ENCODE measurements at places on chromosomes 6 and 20.

GRCh38 chr20:60214901-60215815 is 256.9 kb downstream of the CDH26 start:
- DNase-seq = no peak

GRCh38 chr20:6719369-6719721 is 48.1 kb upstream of the BMP2 start:
- DNase-seq = no peak

DNA sequence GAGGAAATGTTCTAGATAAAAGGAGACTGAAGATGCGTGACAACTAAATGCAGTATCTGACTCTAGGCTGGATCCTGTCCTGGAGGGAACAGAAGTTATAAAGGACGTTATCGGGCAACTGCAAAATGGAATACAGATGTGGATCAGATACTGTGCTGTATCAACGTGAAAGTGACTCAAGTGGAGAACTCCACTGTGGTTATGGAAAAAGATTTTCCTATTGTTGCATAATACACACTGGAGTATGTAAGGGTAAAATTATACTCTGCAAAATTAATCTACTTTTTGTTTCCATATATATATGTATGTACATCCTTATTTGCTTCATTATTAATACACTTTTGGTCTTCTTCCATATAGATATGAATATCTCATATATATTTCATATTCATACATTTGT is 654.0 kb downstream of the QKI start:
- DNase-seq = no peak

DNA sequence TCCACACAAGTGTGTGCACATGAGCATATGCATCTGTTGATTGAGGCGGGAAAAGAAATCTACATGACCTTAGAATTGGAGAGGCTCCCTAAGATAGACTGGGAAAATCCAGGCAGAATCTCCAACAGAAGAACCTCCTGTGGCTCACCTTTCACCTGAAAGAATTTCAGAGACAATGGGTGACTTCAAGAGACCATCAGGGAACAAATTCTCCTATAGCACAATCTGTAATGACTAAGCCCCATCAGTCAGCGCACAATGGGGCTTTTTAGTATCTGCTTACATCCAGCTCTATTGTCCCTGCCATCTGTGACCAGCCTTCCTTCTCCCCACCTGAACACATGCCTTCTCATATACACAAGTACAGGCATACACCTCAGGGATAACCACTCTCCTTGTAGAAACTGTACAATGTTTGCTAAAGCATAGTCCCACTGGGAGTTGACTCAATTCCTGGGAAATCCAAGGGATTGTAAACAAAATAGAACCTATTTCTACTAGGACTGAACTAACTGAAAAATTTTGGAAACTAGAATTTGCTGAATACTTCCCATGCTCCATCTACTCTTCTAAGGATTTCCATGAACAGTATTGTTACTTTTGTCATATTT is 150.8 kb upstream of the STXBP5 start:
- DNase-seq = no peak

- DNase-seq = peak; percentile 87
Measured at GRCh38 chr6:36340618-36341454, 4.1 kb upstream of the BNIP5 start.

- DNase-seq = no peak
Measured at GRCh38 chr6:69820018-69820417, 23.2 kb upstream of the LMBRD1 start.

DNA sequence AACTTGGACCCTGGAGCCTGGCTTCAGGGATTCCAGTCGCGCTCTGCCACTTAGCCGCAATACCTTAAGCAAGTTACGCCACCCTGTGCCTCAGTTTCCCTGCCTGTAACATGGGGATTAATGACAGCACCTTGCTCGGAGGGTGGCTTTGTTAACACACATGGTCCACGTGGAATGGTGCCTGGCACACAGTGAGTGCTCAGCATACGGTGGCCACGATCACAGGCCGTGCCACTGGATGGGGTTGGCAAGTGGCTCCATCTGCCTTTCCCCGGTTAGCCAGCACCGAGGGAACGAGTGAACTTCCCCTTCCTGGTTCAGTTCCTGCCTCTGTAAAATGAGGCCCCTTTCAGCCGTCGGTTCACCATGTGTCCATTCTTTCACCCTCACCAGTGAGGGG is 17.2 kb downstream of the C6orf132 start:
- DNase-seq = no peak

DNA sequence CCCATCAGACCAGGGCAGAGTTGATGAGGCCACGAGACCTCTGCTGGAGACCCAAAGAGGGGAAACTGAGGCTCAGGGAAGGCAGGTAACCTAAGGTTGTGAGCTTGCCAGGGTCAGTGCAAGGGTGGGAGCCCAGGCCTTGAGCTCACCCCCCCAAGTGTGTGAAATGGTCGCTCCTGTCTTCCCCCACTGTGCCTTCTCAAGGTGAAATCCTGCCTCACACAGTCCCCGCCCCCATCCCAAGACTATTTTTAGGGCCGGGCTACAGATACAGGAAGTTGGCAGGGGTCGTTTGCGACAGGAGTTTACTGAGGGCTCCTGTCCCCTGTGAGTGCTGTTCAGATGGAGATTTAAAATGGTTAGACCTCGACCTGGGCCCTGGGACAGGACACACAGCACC is 18.7 kb upstream of the GATA5 start:
- DNase-seq = no peak

DNA sequence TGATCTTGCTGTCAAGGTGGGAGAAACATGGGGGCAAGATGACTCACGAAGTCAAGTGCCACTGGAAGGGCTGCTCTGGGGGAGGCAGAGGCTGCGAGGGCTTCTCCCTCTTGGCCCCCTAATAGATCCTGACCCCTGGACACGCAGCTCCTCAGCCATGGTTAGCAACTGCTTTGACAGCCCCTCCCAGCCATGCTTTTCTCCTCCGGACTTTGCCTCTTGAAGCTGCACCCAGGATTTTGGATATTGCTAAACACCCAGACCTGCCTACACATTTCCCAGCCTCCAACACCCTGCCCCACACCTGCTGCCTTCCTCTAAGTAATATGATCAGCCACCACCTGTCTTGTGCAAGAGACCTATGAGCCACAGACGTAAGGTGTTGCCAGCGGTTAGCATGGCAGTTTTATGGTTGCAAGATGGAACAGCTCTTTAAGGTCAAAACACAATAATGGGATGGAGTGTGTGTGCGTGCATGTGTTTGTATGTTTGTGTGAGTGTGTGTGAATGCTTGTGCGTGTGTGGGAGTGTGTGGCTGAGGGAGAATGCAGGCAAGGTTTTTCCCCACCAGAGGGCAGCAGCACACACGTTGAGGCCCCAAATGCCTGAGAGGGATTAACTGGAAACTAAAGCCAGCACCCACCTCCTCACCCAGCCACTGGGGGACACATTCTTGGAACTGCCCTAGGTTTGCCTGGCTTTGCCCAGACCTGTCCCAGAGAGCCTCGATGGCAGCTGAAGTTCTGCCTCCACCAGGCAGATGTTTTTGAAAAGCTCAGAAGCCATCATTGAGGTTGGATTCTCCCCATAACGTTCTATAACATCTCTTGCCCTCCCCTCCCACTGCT is 2.5 kb downstream of the IP6K3 start:
- DNase-seq = peak; percentile 89

GRCh38 chr6:110185879-110186278 is 5.7 kb downstream of the CDC40 start:
- no peak for DNase-seq

DNA sequence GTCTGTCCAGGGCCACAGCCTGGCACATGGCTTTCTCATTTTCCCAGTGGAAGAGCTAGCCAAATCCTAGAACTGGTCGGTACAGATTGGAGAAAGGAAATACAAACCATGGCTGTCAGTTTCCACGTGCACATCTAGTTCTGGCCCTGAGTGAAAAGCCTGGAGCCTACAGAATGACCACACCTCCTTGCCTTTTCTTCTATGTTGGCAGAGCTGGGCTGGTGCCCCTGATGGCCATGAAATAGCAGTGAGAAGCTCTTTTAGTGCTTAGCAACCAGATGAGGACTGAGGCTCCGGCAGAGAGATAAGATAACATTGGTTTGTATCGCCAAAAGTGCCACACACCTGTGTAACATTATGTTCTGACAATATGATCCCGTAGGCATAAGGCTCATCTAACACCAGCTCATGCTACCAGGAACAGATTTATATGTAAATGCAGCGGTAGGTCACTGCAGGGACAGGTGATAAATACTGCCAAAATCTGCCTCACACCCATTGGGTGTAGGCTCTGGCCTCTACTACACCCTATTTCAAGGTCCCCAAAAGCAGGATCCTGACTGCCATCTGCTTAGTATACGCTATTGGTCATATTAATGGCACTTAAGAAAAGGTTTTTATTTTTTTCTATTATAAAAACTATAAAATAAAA is 39.9 kb upstream of the TBC1D7 start:
- DNase-seq = no peak

GRCh38 chr6:41757271-41757670 is 10.1 kb upstream of the PGC start:
- no peak for DNase-seq

GRCh38 chr6:55913228-55914195 is 38.1 kb upstream of the BMP5 start:
- no peak for DNase-seq

DNA sequence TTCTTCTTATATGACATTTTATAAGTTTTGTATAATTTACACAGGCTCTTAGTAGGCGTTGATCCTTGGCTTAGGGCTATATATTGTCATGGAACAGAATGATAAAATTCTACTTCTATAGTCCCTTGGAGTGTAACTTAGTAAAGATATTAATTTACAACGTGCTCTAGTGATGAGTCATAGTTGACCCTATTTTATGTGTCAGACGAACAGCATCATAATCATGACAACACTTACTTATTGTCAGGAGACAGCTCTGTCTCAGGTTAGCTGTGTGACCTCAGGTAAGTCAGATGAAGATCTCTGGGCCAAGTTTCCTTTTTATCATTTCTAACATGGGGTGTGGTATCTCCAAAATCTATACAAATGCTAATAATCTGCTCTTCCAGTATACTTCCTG is 473.5 kb downstream of the UTRN start:
- no peak for DNase-seq

DNA sequence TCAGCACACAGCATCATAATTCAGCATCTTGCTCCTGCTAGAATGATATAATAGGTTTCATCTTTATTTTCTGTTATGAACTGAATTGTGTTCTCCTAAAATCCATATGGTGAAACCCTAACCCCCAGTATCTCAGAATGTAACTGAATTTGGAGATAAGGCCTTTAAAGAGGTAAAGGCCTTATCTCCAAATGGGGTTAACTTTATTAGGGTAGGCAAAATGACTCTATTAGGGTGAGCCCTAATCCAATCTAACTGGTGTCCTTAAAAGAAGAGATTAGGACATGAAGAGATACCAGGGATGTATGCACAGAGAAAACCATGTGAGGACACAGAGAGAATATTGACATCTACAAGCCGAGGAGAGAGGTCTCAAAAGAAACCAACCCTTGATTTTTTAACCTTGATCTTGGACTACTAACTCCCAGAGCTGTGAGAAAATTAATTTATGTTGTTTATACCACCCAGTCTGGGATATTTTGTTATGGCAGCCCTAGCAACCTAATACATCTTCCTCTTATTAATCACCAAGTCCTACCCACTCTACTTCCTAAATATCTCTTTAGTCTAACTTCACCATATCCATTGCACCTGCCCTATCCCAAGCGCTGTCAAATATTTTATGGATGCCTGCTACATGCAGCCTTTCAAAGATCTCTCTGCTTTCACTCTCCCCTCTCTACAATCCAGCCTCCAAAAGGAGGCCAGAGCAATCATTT is 8.5 kb upstream of the MRS2 start:
- DNase-seq = no peak

DNA sequence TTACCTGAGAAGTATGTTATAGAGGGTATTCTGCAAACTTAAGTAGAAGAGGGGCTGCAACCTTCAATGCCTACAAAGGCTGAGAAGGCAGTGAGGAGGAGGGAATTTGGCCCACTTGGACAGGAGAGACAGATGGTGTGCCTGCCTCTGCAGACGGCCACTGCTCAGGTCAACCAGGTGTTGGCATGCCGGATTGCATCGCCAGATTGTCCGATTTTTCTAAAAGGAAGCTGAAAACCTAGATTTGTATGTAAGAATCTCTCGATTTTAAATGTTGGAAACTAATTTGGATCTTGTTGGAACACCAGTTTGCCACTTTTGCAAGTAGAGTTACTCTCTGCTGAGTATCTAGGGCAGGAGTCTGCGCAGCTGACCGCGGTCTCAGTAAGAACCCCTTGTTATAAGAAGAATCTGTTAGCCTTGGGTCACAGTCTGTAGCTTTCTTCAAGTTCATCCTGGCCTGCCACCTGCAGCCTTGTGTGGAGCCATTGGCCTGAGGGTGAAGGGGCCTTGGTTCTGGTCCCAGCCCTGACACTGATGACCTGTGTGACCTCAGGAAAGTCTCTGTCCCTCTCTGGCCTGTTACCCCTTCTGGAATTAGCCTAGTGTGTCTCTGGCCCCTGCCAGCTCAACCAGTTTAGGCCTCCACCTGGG is 54.4 kb downstream of the TGM2 start:
- no peak for DNase-seq

- no peak for DNase-seq
Measured at GRCh38 chr6:10266061-10266460, 148.8 kb downstream of the TFAP2A start.

DNA sequence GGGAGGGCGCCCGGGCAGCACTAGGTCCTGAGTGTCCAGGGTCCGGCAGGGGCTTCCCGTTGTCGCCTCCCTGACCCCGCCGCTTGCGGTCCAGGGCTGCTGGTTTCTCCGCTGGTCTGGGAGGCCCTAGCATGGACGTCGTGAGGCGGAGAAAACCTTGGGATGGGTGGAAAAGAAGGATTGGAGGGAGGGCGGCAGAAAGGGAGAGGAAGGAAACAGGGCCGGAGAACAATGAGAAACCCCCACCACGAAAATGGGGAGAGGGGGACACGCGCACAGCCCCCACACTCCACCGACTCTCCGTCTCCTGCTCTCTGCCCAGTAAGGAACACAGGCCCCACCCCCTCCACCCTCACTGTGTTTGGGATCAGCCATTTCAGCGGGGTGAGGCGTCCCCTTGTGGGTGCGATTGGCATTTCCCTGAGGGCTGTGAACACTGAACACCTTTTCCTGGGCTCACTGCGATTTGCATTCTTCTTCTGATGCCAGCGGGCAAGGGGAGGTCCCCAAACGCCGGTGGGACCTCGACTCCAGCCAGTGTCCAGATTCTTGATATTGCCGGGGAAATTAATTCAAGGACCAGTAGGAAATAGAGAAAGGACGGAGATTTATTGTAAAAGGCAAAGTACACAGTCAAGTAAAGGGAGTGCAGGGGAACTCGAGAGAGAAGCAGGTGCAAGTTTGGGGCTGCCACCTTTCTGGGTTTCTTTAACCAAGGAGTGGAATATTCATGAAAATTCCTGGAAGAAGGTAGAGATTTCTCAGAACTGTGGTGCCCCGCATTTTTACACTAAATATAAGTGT is 3.3 kb upstream of the RAET1G start:
- peak; percentile 76 for DNase-seq

GRCh38 chr6:52514514-52514913 is 62.3 kb downstream of the TRAM2 start:
- no peak for DNase-seq

- DNase-seq = no peak
Measured at GRCh38 chr6:7190791-7191190, 83.0 kb downstream of the RREB1 start.

- no peak for DNase-seq
Measured at GRCh38 chr6:133099573-133099972, 141.6 kb upstream of the EYA4 start.

GRCh38 chr6:149586149-149586548 is 20.0 kb downstream of the GINM1 start:
- DNase-seq = peak; percentile 47
